RWPE1 (cell line): ENCODE measurements at places on chromosomes 2 and 18.
A peak's percentile ranks its signal among the peaks of the same experiment; 100 is the strongest.

DNA sequence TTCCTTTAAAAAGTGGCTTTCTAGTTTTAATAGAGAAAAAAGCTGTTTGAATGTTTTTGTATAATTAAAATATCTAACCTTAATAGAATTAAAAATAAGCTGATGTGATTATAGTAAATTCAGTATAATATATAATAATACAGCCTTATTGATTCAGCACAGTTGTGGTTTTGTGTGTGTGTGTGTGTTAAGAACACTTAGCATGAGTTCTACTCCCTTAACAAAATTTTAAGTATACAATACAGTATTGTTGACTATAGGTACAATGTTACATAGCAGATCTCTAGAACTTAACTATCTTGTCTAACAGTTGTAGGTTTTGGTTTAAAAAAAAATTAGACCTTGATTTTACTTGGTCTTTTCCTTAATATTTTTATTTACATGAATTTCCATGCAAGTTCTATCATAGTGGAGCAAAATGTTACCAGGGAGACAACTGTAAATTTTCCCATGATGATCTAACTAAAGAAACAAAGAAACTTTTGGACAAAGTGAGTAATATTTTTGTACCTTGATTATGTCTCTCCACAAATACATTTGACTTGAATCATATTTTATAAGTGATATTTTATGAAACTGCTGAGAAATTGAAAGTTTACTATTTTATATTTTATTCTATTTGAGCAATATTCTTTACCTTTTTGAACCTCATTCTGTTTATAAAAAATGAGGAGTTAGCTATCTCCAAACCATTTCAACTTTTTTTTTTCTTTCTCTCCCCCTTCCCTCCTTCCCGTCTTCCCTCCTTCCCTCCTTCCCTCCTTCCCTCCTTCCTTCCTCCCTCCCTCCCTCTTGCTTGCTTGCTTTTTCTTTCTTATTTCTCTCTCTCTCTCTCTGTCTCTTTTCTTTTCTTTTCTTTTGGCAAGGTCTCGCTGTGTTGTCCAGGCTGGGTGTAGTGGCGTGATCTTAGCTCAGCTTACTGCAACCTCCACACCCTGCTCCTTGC, 46.3 kb downstream of the ZC3H6 start:
- DNase-seq, result no peak

- DNase-seq, result no peak
Observed at GRCh38 chr2:229925201-229925600, 2.9 kb downstream of the FBXO36 start.

DNA sequence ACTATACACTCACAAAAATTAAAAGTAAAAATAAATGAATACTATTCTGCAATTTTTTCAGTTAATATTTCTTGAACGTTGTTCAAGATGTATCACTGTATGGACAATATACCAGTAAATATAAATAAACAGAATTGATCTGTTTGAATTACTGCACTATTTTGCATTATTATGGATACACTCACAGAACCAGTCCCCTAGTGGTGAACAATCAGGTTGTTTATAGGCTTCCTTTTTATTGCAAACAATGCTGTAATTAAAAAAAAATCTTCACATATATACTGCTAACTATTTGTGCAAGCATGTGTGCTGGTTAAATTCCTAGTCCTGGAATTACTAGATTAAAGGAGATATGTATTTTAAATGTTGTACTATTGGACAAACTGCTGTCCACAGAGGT, 306.0 kb downstream of the FBXO15 start:
- no peak for DNase-seq

DNA sequence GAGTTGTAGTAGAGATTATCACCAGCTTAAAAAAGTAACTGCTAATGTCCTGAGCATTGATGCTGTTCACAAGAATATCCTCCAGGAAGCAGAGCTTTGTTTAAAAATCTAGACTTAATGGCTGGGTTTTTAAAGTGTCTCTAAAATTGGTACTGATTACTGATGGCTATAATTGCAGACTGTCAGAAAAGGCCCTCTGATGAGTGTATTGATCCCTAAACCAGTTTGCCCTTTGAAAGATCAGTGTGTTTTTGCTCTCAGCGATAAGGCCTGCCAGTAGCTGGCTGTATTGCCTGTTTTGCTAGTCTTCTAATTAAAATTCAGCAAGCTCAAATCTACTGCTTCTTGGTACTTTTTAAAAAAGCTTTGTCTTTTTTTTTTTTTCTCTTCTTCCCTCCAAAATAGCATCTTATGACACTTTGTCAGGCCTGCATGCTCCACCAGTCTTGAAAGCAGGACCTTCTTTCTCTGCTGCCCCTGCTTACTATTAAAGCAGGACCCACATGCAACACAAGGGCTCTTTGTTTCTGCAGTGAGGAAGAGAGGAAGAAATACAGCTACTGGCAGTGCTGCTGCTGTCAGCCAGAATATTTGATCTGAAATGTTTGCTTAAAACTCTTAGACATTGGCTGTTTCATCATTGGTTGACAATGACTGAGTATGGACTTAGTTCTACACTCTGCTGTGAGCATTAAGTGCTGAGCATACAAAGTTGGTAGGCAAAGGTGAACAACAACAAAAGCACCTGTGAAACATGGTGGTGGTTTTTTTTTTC, 1.8 kb downstream of the SEC11C start:
- no peak for DNase-seq

GRCh38 chr2:39494784-39495251, 57.7 kb upstream of the MAP4K3 start:
- no peak for DNase-seq

DNA sequence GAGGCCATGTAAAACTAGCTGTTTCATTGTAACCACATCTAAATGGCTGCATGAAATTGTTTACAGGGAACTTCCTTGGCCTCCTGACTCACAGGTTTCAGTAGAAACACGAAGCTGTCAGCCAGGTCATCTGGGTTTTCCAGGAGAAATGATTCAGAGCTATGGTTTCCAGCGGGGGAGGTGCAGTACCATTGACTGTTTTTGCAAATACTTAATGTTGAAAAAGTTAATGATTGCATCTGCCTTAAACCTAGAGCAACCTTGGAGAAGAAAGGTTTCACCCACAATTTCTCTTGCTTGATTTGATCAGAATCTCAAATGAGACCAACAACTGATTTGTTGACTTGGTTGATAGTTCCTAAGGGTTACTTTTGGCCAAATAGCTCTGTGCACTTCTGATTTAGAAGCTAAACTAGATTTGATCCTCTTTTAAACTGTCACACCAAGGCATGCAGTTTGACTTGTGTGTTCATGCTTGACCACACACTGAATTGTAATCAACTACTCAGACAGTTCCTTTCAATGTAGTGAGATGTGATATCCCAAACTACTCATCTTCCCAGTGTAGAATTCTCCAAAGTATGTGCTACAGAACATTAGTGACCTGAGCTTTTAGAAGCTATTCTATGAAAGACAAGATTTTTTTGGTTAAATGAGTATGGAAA, 193.5 kb upstream of the CHST9 start:
- peak; percentile 63 for DNase-seq

DNA sequence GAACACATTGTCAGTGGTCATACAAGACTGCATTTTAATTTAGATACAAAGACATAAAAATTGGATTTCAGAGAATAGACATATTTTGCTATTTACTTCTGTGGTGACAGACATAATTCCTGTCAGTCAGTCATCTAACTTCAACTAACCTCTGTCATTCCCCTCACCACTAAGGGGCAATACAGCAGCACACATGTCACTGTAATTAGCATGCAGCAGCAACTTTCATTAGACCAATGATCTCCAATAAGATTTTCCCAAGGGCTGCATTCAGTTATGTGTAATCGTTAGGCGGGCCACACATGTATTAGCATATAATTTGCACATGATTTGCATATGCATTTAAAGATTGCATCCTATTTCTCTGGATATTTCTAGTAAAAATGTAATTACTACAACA, 624.5 kb downstream of the NR4A2 start:
- no peak for DNase-seq

- DNase-seq, result peak; percentile 8
Observed at GRCh38 chr18:49094979-49095632, 144.3 kb upstream of the SMAD7 start.

DNA sequence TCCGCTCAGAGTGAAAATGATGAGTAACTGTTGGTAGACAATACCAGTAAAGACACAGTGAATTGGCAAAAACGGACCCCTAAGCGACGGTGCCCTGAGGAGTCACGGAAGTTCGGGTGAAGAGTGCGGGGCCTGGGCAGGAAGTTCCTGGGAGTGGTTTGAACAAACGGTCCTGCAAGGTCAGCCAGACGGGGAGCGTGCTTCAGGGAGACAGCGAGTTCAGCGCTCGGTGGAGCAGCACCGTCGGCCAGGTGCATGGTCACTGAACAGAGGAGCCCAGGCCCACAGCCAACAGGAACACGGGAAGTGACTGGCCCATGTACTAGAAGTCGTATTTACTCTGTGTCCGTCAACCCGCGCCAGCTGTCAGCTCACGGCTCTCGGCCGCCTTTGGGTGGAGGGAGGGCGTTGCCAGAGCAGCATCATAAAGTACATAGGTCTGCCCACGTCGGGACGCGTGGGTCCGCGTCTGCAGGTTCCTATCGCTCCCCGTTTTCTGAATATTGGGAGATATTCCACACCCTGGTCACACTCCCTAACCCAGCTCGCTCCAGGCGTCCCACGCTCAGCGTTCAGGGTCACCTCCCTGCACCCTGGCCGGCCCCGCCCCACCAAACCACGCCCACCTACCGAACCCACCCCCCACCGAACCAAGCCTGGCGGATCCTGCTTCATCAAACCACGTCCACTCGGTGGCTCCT, 75.6 kb upstream of the UXS1 start:
- DNase-seq, result no peak

DNA sequence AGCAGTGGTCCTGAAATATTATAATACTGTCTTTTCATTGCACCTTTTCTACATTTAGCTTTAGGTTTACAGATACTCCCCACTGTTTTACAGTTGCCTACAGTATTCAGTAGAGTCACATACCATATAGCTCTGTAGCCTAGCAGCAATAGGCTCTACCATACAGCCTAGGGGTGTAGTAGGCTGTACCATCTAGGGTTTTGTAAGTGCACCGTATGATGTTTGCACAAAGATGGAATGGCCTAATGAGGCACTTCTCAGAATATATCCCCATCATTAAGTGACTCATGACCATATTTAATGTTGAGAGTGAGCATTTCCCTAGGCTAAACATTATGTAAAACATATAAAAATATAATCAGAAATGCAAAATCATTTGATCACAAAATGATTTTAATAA, 511.3 kb upstream of the RAB12 start:
- no peak for DNase-seq

DNA sequence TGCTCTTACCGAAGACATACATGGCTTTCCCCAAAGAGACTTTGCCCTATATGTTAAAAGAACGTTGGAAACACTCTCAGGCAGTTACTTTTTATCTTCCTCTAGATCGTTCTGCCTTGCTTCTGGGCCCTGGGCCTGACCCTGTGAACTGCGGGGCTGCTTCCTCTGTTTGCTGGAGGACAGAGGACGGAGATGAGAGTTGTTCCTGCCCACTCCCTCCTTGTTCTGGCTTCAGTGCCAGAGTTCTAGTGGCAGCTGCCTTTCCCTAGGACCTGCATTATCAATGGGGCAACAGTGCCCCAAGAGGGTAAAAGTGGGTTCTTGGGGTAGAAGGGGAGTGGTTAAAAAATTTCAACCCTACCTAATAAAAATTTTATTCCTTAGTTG, 6.5 kb upstream of the FN1 start:
- no peak for DNase-seq

DNA sequence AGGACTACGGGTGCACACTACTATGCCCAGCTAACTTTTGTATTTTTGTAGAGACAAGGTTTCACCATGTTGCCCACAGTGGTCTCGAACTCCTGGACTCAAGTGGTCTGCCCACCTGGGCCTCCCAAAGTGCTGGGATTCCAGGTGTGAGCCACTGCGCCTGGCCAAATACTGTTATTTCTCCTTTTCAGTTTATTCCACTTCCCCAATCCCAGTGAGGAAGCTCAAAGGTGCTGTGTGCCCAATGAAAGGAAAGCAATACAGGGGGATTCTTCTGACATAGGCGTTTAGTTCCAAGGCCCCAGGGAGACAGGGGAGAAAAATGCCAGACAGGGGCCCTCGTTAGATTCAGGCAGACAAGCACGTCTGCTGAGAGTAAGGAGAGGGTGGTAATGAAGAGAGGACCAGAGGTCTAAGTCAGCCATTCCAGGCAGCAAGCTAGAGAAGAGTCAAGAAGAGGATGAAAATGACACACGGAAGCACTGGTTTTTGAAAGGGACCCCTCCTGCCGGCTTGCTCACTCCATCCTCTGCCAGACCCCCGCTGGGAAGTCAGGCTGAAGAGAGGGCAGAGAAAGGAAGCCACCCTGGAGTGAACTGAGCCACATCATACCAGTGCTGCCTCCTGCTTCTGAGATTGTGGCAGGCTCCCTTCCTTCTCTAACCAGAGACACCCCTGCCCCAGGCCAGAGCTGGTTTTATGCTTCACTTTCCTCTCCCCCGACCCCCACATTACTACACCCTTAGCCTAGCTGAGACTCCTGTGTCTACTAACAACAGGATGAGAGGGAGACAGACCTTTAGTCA, 6.7 kb downstream of the INO80C start:
- DNase-seq, result no peak

- DNase-seq, result no peak
Observed at GRCh38 chr2:126536605-126537200, 119.3 kb upstream of the GYPC start.

DNA sequence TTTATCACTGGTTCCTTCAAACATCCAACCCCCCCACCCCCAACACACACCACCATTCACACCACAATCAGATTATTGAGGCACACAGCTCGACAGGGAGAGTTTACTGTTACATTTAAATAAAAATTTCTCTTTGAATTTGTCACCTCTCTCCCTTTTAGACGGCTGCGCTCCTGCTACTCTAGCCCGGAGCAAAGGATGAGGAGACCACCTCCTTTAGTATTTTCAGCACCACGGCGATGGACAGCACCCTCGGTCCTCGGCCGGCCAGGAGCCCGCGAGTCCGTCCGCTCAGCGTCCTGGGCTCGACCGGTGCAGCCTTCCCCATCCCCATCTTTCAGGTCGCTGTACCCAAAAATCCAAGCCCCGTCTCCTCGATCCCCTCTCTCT, 892 bp downstream of the CELF4 start:
- no peak for DNase-seq

GRCh38 chr2:151258121-151258520, 3.5 kb downstream of the RBM43 start:
- peak; percentile 69 for DNase-seq

GRCh38 chr2:14712111-14712510, 79.6 kb downstream of the LRATD1 start:
- DNase-seq, result no peak

- DNase-seq, result no peak
Observed at GRCh38 chr2:163558251-163559021, 177.4 kb downstream of the FIGN start.
